ENCODE measurements at places on chromosomes 11 and 22.

DNA sequence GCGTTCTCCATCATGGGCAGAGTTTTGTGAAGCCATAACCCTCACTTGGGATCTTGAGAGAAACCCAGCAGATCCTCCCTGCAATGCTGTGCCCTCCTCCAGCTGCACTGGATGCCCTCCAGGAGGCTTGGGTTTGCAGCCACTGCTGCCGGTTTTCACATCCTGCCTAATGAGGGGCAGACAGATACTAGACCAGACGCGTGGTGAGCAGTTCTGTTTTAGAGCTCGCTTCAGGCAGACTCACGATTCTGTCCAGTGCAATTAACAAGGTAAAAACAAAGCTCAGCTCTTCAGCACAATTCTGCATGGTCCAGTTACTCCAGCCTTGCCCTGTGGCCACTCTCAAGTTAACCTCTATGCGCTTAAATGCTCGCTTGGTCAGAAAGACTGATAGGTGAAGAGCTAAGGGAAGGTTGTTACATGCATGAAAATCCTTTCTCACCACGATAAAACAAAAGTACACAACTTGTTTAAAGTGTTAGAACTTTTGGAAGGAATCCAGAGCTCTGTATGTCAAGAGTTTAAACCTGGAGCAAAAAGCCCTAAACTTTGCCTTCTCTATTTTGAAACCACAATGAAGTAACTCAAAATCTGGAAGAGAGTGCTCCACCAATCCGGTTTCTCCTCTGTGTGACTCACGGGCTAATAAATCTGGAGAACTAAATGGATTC is 292.3 kb upstream of the FAT3 start:
- no peak for DNase-seq

- no peak for DNase-seq
Observed at GRCh38 chr22:25923914-25924313, 181.9 kb downstream of the MYO18B start.

DNA sequence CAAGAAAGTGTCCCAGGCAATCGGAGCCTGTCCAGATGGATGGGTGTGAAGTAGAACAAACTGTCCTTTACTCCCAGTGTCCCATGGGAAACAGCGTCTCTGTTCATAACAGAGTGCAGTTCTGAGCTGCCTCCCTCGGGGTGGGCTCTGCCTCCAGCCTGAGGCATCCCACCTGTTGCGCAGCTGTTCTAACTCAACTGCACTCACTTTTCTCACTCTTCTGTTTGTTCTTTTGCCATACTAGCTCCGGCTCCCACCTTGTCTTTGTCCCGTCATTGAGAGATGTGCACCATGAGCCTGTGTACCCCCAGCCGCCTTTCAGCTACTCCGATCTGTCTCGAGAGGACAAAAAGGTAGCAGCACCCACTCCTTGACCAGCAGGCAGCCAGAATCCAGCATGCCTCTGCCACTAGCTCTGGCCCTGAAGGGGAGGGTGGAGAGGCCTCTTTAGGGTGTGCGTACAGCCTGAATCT is 20.7 kb upstream of the CDC42EP2 start:
- no peak for DNase-seq

DNA sequence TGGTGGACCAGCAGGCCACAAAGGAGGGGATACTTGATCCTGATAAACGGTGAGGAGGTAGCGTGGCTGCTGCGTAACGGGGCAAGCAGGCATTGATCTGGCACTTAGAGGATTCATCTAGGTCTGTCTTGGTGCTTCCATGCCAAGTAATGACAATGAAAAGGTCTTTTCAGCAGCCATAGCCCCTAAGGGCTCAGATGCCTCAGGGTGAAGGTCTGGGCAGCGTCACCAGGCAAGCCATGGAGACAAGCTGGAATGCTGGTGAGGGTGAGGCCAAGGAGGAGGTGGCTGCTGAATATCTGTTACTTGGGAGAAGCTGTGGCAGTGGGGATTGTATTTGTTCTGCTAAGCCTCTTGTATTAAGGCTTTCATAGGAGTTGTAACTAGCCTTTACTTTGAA is 4.8 kb upstream of the CHKB start:
- DNase-seq = no peak

GRCh38 chr11:111220721-111221120 is 24.8 kb upstream of the POU2AF2 start:
- DNase-seq = no peak

GRCh38 chr11:57476757-57477506 is 16.6 kb downstream of the RTN4RL2 start:
- no peak for DNase-seq

- DNase-seq = no peak
Observed at GRCh38 chr22:44390613-44390970, 77.8 kb upstream of the SHISAL1 start.

- no peak for DNase-seq
Observed at GRCh38 chr11:70860888-70861287, 391.5 kb downstream of the SHANK2 start.
